ENCODE measurements at places on chromosomes 6 and 20.

GRCh38 chr6:29975561-29975907 lies 33.2 kb downstream of the HLA-A start:
- no peak for DNase-seq

DNA sequence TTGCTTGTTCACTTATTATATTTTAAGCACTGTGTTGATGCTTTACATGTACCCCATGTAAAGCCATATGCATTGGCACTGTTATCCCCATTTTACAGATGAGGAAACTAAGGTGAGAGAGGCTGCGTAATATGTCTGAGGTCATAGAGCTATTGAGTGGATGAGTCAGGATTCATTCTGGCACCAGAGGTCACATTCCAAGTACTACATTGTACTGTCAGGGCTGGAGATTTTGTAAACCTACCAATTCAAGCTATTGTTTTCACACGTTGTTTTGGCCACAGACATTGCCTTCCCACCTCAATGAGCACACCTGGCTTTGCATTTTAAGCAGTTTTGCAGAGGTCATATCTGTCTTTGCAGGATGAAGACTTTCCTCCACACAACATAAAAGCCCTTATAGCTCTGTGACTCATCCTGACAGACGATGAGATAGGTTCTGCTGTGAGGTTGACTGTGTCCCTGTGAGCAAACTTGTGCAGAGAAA lies 33.2 kb downstream of the ANKS1A start:
- DNase-seq: no peak

DNA sequence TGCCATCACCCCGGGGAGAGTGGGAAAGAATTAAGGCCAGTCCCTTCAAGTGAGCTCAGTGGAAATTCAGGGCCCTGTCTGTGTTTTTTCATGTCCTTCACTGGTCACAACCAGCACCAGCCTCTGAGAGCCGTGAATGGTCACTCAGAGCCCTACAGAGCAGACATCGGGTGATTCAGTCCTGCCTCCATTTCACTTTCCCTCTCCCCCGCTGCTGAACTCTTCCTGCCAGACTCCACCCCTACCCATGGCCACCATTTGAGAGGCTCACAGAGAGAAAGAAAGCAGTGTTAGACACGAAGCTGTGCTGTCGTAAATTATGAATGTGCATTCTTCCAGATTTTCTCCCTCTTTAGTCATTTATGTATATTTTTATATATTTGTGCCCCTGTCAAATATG lies 5.4 kb downstream of the R3HDML start:
- DNase-seq: no peak

GRCh38 chr20:24790746-24791283 lies 158.3 kb upstream of the CST7 start:
- no peak for DNase-seq

DNA sequence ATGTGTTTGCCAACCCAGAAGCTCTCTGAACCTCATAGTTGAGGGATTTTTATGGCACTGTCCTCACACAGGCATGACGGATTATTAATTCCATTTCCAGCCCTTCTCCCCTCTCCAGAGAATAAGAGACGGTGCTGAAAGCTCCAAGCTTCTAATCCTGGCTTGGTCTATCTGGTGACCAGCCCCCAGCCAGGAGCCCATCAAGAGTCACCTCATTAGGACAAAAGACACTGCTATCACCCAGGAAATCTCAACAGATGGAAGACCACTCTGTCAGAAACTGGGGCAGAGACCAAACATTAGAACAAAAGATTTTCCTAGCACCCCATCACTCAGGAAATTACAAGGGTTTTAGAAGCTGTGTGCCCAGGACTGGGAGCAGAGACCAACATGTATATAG lies 48.2 kb downstream of the STMND1 start:
- no peak for DNase-seq

GRCh38 chr20:43925215-43925614 lies 10.6 kb downstream of the TOX2 start:
- DNase-seq: no peak

GRCh38 chr6:63352069-63352543 lies 32.3 kb upstream of the LGSN start:
- no peak for DNase-seq

- DNase-seq: no peak
Measured at GRCh38 chr6:79152269-79152737, 74.2 kb upstream of the PHIP start.

DNA sequence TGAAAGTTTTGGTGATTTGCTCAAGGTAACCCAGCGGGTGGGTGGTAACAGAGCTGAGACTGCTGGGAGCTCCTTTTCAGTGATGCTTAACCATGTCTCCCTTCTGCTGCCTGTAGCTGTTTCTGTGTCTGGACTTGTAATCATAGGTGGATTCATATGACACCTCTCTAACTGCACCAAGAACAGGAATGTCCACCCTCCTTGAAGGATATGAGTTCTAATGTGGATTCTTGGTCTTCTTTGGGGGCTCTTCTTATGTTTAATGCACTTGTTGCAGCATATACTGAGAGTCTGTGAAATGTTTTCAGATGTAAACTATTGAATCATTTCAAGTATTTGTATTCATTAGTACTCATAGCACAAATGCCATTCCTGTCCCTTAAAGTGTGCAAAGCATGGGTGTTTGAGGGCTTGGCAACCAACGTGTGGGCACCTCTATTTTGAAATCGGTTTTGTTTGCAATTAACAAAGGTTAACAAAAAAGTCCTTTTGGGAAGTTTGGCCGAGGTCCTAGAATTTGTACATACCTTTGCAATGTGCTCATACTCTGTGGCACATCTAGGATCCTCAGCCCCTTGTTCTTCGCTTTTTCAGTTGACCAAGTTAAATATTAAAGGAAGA lies 138.0 kb downstream of the SOX4 start:
- no peak for DNase-seq

GRCh38 chr20:17928633-17929311 lies 39.8 kb downstream of the SNX5 start:
- no peak for DNase-seq

DNA sequence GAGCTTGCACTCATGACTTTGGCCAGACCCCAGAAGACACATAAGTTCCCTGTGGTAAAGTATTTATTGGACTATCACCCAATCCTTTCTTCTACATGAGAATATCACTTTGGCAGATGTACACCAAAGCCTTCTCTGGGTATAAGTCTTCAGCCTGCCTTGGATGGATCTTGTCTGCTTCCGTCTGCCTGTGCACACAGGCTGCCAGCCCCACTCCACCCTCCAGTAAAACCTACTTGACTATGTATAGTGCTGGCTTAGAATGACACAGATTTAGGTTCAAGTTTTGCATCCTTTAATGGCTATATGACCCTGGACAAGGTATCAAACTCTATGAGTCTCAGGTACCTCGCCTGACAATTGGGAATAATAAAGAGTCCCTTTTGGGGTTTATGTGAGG lies 63.4 kb downstream of the BACH2 start:
- DNase-seq: no peak

GRCh38 chr6:37339741-37340638 lies 13.8 kb upstream of the RNF8 start:
- DNase-seq: no peak

GRCh38 chr6:16521528-16521927 lies 239.7 kb downstream of the ATXN1 start:
- DNase-seq: no peak

GRCh38 chr6:124073820-124074587 lies 270.3 kb downstream of the NKAIN2 start:
- DNase-seq: no peak

GRCh38 chr6:27043244-27043643 lies 204.3 kb upstream of the PRSS16 start:
- DNase-seq: no peak

GRCh38 chr6:146892613-146893401 lies 294.0 kb downstream of the ADGB start:
- DNase-seq: no peak

- no peak for DNase-seq
Measured at GRCh38 chr20:36116807-36117441, 37.6 kb upstream of the EPB41L1 start.

DNA sequence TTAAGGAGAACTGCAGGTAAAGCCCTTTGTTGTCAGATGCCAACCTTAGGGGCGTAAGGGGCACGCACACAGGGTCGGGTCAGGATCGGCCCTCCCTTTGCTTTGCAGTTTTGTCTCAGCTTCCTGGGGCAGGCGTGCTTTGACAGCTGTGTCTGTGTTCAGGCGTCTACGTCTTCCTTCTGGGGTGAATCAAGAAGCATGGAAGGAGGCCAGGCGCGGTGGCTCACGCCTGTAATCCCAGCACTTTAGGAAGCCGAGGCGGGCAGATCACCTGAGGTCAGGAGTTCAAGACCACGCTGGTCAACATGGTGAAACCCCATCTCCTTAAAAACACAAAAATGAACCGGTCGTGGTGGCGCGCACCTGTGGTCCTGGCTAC lies 1.3 kb downstream of the ZGPAT start:
- DNase-seq: no peak

GRCh38 chr6:141024526-141024925 lies 1108.2 kb upstream of the GJE1 start:
- no peak for DNase-seq

DNA sequence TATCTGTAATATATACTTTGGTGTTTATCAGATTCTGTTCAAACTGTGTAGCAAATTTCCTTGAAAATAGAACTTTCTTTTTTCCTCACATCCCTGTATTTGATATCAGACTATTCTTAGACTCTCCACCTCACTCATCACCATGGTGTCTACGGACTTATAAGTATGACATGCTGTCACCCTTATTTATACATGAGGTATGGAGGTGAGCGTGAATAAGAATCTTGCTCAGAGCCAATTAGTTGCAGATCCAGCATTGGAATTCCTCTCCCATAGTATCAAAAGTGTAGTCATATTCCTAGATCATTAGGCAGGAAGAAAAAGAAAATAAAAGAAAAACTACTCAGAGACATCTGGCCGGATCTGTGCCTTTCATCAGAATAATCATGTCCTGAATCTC lies 43.0 kb downstream of the TPD52L1 start:
- no peak for DNase-seq

DNA sequence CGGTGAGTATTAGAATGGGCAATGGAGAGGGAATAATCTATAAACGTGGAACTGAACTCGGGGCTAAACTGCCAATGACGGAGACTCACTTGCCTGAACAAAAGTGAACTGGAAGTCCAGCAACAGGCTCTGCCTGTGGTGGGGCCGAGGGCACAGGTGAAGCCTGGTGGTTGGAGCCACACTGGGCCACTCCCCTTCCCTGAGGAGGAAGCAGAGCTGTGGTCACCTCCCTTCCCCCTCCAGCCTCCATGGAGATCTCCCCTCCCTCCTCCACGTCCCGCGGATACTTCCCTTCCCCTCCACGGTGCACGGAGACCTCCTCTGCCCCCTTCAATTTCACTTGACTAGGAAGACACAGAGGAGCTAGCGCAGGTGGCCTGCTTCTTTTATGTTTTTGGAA lies 14.7 kb upstream of the DSP start:
- no peak for DNase-seq

DNA sequence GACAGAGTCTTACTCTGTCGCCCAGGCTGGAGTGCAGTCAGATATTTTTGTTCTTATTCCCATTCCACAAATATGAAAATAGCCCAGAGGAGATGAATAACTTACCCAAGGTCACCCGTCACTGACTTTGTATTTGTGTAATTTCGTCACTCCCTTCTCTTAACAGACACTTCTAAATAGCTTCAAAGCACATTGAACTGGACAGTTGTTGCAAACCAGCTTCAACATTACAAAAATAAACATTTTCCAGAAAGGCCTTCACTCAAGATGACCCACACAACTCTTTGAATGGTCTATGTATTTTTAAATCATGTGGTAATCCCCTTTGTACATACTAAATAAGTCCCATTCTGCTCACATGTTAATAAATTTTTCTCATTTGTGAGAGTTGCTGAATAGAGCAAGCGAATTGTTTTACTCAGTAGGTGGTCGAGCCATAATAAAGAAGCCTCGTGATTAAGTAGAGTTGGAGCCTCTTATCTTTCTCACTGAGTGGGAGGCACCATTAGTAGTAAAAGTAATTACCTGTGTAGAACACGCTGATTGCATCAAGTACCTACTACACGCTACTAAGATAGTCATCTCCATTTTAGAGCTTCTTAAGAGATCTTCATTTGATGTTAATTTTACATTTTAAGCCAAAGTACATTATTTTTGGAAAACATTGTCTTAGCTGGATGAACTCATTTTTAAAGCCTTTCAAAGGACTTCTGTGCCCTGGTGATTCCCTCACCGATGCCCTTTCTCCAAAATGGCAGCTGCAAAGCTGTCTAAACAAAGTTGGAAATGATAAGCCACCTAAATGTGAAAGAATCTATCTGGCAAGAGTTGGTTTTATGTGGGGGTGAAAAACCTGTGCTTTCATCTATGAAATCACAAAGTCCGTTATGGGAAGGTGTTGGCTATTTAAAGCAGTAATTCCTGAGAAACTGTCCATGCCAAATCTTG lies 110.0 kb downstream of the TSHZ2 start:
- DNase-seq: no peak

- no peak for DNase-seq
Measured at GRCh38 chr6:21521276-21521675, 72.3 kb upstream of the SOX4 start.

DNA sequence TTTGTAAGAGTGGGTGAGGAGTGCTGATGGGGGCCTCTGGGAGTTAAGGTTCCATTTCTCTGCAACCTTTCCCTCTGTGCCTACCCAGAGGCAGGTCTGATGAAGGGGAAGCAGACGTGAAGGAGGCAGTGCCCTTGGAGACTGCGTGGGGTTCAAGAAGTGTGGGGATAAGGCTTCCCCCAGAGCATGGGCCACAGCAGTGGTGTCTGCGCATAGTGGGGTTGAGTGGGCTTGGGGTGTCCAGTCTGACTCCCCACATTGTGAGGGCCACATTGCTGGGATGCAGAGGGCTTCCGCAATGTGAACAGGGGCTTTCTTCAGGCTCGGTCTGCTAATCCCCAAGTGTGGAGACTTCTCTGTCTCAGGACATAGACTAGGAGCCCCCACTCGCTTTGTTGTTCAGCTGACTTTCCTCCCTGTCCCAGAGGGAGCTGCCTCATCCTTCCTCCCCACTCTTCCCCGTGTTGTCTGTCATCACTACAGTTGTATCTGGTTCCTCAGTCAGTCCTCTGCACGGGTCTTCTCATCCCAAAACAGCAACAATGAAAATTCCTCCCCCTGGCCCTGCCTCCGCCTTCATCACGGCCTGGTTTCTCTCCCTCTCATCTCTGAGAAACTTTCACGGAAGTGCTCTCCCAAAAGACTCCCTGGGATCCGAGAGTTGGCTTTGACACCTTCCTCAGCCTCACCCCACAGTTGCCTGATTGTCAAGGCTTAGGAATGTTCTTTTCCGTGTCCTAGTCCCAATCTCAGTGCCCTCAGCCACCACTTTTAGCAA lies 2.8 kb downstream of the EBF4 start:
- DNase-seq: no peak

DNA sequence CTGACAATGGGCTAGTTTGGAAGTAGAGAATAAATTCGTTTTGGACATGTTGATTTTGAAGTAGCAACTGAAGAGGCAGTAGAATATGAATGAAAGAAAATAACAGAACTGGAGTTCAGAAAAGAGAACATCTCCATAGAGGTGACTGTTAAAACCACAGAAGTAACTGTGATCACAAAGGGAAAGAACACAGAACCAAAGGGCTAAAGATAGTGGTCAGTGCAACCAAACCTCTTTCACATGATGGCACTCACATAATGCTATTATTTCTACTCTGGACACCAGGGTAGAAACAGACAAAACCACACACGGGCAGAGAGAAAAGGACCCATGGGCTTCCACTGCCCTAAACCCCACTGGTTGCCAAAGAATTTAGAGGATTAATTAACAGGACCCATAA lies 58.5 kb downstream of the CDK19 start:
- DNase-seq: no peak

All from CD8-positive, alpha-beta T cell (primary cell).